ENCODE measurements at places on chromosomes 2 and 18. TPM values are rescaled to one million over a fixed set of nuclear protein-coding genes. Genes with fewer than 3 reads are reported as not detected.

DNA sequence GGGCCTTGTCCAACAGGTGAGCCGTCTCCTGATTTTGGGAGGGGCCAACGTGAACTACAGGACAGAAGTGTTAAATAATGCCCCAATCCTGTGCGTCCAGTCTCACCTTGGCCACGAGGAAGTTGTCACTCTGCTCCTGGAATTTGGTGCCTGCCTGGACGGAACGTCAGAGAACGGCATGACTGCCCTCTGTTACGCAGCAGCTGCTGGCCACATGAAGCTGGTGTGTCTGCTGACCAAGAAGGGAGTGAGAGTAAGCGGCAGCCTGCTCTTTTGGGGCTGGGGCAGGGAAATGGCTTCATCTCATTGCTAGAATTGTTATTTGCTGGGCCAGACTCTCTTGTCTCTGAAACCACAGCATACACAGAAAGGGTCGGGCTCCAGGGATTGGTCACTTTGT, 92.3 kb downstream of the WDSUB1 start:
- DNase-seq = no peak

DNA sequence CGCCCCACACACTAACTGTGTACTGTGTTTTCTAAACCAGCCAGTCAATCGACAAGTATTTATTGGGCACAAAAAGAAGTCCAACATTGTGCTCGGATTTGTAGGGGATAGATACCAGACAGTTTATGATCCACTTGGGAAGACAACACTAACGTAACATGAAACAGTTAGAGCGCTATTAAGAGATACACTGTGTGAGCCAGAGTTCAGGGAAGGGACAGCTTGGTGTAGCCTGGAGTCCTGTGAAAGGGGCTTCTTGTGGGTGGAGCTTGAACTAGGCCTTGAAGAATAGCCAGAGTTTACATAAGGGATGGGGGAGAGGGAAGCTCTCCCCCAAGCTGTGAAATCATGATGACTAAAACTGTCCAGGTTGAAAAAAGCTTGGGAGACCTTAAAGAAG, 176.4 kb upstream of the TCF4 start:
- DNase-seq = no peak

Gene CYP26B1
- 3.1 TPM for total RNA-seq

GRCh38 chr2:175206866-175207265, 25.4 kb upstream of the ATP5MC3 start:
- no peak for DNase-seq

- no peak for DNase-seq
Observed at GRCh38 chr2:26988058-26988860, 17.8 kb downstream of the MAPRE3 start.

Data from occipital lobe (tissue), 3 donors.